ENCODE measurements at places on chromosomes 5 and 9. TPM values are rescaled to one million over a fixed set of nuclear protein-coding genes. Genes with fewer than 3 reads are reported as not detected.

The NUDT12 gene
- 38.9 TPM for total RNA-seq

The FGFR4 gene
- total RNA-seq, result 121 TPM

DNA sequence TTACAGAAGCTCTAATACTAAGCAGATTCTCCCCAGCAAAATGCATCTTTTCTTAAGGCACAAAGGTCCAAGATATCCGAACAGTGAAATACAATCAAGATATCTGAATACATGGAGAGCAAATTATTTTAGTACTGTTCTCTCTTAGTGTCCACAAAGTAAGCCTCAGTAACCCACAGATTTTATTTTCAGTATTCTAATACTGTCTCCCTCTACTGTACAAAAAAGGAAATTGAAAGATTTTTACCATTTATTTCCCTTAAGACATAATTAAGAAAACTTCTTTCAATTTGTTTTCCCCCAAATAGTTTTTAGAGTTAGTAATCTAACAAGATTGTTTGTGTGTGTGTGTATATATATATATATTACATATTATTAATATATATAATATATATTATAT, 24.7 kb upstream of the NOL6 start:
- no peak overlapping the region for H3K27ac ChIP-seq
- DNase-seq, result no peak
- H3K36me3 ChIP-seq, result no peaks in the 10 kb centered on the region
- no peaks in the 10 kb centered on the region for H3K27me3 ChIP-seq
- peaks cover 6% of the 10 kb centered on the region for H3K4me1 ChIP-seq

DNA sequence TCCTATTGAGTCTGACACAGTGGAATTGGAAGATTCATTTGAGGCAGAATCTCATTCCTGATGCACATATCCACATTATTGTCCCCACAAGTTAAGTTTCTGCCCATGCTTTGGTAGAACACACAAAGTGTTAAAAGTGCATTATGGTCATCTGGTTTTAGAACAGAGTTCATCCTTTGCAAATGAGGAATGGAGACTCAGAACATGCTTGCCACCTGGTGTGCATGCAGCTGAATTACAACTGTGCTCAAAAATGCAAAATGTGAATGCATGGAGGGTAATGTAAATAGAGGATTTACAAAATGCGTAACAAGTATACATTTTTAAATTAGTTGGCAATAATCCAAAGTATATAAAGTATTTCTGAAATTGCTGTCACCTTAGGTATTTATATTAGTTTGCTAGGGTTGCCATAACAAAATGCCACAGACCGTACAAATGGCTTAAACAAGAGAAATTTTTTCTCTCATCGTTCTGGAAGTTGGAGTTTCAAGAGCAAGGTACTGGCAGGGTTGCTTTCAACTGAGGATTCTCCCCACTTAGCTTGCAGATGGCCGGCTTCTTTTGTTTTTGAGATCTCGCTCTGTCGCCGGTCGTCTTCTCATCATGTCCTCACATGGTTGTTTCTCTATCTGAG, 671.1 kb downstream of the TAF11L14 start:
- no peaks in the 10 kb centered on the region for H3K36me3 ChIP-seq
- H3K27ac ChIP-seq, result no peak overlapping the region
- no peak overlapping the region for H3K4me3 ChIP-seq

GRCh38 chr5:82817897-82818676, 259.1 kb downstream of the TMEM167A start:
- DNase-seq, result no peak
- H3K27me3 ChIP-seq, result no peaks in the 10 kb centered on the region
- H3K4me3 ChIP-seq, result no peak overlapping the region
- no peaks in the 10 kb centered on the region for H3K36me3 ChIP-seq
